Central memory CD8-positive, alpha-beta T cell (primary cell): ENCODE measurements at places on chromosomes 4 and X.

GRCh38 chrX:152733261-152733975 is at the start of the genes CSAG1 and MAGEA12:
Gene CSAG1 (minus strand): TSS chrX:152733721. CDS start chrX:152732460, 1,261 bp downstream.
Gene MAGEA12 (plus strand): TSS chrX:152733757. CDS start chrX:152736162, 2,405 bp downstream.
- H3K27ac ChIP-seq = no peak within 1 kb of the TSS
- no peaks in the 10 kb centered on the region for H3K4me1 ChIP-seq
- H3K27me3 ChIP-seq = no peaks in the 10 kb centered on the region
- DNase-seq = no peak

DNA sequence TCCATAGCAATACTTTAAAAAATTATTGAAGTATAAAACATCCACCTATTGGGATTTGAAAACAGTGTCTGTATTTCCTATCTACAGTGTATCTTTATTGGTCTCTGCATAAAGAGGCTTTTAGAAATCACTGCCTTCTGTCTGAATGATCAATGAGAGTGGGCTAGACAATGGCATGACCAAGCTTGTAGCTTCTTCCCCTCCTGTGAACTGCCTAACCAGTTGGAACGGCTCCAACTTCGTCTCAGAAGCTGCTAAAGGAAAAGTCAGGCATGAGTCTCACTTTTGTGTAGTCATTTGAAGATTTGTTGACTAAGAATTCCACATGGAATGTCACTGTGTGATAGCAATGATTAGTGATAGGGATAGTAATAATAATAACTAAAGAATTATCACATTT is 64.2 kb downstream of the INTS12 start:
- H3K27me3 ChIP-seq = peaks cover 29% of the 10 kb centered on the region
- DNase-seq = no peak
- H3K4me1 ChIP-seq = no peaks in the 10 kb centered on the region
- H3K27ac ChIP-seq = no peak overlapping the region
- H3K4me3 ChIP-seq = no peak overlapping the region

GRCh38 chrX:19549838-19550237 is 34.5 kb upstream of the MAP3K15 start:
- no peaks in the 10 kb centered on the region for H3K27me3 ChIP-seq
- no peak overlapping the region for H3K4me3 ChIP-seq
- H3K27ac ChIP-seq = no peak overlapping the region
- peaks cover 48% of the 10 kb centered on the region for H3K36me3 ChIP-seq

DNA sequence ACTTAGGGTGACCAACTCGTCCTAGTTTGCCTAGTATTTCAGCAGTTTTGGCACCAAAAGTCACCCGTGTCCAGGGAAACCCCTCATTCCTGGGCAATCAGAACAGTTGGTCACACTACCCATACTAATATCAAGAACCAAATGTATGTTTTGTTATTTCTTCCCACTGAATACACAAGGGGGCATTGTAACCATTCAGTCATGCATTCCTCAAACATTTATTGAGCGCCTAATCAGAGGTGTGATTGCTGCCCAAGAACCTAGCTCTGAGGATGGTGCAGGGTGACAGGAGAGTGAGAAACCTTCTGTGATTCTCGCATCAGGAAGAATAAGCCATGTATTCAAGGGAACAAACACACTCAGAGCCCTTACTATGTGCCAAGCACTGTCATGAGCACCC is 69.8 kb upstream of the RAI2 start:
- no peaks in the 10 kb centered on the region for H3K36me3 ChIP-seq
- no peaks in the 10 kb centered on the region for H3K27me3 ChIP-seq
- no peak overlapping the region for H3K27ac ChIP-seq
- DNase-seq = no peak
- H3K4me1 ChIP-seq = no peaks in the 10 kb centered on the region

DNA sequence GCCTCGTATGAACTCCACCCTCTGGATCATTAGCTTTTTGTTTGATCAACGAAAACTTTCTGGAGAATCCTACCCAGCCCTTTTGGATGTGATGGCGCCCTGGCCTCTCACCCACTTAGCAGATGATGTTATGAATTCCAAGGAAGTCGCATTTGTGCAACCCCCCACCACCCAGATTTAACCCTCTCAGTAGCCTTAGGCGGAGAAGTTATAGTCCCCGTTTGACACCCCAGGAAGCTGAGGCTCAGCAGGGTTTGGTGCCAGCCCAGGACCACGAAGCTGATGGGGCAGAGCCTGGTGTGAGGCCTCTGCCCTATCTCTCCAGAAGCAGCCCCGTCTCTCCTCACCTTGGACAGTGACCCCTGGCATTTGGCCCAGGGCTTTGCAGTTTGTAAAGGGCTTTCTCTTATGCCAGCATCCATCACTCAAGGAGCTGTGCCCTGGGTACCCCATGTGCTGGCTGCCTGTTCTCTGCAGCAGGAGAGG is 1.0 kb downstream of the WFS1 start:
- peaks cover 7% of the 10 kb centered on the region for H3K36me3 ChIP-seq
- peaks cover 6% of the 10 kb centered on the region for H3K4me1 ChIP-seq
- no peaks in the 10 kb centered on the region for H3K27me3 ChIP-seq
- no peak for DNase-seq
- peak overlapping the region; percentile 76 for H3K4me3 ChIP-seq
